ENCODE measurements at places on chromosomes 16 and 17.

DNA sequence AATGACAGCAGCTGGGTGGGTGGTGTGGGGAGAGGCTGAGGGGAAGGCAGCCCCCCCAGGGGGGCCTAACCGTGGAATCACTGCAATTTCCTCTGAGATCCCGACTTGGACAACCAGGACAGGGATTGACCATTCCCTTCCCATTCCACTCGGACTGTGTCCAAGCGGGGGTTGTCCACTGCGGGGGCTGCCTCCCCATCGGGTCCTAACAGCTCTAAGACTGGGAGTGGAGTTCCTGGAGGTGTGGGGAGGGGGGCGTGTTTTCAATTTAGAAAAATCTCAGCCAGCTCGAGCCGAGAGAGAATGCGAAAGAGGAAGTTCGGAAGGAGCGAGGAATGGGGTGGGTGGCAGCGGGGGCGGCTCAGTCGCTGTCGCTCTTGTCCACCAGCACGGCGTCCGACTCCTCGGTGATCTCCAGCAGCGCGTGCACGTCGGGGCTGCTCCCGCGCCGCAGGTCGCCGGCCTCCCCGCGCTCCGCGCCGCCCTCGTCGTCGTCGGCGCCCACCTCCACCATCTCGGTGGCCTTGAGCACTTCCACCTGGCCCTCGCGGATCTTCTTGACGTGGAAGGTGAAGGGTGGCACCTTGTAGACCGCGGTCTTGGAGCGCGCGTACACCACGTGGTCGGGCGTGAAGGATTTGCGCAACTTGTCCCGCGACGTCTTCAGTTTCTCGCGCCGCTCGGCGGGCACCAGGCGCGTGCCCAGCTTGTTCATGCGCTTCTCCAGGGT lies 16.2 kb upstream of the STAT3 start:
- no peak for DNase-seq

- no peak for DNase-seq
These were observed 22.9 kb downstream of the NUP88 start for GRCh38 chr17:5396612-5397011.

- no peak for DNase-seq
These were observed 23.4 kb downstream of the WWOX start for GRCh38 chr16:78122774-78123315.

- DNase-seq: peak; percentile 17
These were observed 53.1 kb downstream of the CFDP1 start for GRCh38 chr16:75379911-75380847.

- no peak for DNase-seq
These were observed 79.8 kb upstream of the TMEM132E start for GRCh38 chr17:34499576-34499975.

- no peak for DNase-seq
These were observed 5.3 kb upstream of the COL1A1 start for GRCh38 chr17:50206604-50207293.

- DNase-seq: no peak
These were observed 34.1 kb upstream of the CPPED1 start for GRCh38 chr16:12837756-12838155.

- DNase-seq: no peak
These were observed 25.4 kb downstream of the PELP1 start for GRCh38 chr17:4678448-4679026.

- DNase-seq: no peak
These were observed 129.9 kb downstream of the RAP1GAP2 start for GRCh38 chr17:2926019-2926650.

- DNase-seq: no peak
These were observed 3.8 kb downstream of the IL21R start for GRCh38 chr16:27405546-27406451.

DNA sequence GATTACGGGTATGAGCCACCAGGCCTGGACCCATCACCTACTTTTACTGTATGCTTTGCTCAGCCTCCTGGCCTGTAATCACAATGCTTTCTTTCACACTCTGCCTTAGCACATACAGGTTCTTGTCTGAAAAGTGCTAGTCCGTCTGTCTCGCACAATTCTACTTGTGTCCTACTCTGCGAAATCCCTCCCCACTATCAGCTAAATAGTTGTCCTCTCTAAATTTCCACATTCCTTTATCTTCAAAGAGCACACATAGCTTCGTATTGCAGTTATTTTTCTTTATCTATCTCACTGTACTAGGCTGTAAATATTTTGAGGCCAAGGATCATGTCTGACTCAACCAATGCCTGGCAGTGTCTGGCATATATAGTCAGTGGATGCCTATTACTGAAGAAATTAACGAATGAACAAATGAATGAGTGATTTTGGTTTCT lies 38.5 kb upstream of the ETV4 start:
- DNase-seq: no peak

DNA sequence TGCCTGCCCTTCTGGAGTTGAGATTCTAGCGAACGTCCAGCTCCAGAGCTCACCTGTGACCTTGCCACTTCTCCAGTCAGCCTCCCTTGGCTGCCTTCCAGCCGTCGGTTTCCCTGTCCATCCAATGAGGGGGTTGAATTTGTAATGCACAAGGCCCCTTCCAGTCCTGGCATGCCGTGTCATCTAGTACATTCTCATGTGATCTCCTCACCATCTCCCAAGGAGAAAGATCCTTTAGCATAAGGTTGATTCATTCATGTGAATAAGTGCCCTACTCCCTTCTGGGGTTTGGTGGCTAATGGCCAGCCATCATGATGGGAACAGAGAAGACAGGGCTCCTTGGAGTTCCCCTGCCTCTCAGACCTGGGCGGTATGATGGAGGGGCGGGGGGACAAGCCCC lies 18.9 kb upstream of the ABCC3 start:
- no peak for DNase-seq

DNA sequence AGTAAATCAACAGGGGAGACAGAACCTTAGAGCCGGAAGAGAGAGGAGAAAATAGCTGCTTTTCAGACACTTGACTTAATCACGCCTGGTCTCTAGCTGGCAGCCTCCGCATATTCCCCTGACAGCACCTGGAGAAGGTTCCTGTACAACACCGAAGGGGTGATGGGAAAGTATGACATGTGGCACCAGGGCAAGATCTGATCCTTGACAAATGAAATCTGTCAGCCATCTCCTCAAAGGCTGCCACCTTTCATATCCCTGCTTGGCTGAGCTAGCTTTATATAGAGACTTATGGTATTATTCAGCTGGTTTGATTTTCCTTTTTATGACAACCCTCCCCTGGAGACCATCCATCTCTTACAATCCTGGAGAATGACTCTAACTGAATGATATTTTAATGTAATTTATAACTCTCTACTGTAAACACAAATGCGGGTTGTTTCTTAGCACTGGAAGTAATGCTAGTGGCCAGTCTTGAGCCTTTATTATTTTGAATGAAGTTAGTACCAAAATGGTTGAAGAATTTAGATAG lies 1205.3 kb upstream of the CDH8 start:
- no peak for DNase-seq

GRCh38 chr17:62995377-62995885 lies 29.4 kb downstream of the TANC2 start:
- DNase-seq: no peak

- DNase-seq: no peak
These were observed 4.1 kb downstream of the BAIAP2 start for GRCh38 chr17:81039096-81039495.

DNA sequence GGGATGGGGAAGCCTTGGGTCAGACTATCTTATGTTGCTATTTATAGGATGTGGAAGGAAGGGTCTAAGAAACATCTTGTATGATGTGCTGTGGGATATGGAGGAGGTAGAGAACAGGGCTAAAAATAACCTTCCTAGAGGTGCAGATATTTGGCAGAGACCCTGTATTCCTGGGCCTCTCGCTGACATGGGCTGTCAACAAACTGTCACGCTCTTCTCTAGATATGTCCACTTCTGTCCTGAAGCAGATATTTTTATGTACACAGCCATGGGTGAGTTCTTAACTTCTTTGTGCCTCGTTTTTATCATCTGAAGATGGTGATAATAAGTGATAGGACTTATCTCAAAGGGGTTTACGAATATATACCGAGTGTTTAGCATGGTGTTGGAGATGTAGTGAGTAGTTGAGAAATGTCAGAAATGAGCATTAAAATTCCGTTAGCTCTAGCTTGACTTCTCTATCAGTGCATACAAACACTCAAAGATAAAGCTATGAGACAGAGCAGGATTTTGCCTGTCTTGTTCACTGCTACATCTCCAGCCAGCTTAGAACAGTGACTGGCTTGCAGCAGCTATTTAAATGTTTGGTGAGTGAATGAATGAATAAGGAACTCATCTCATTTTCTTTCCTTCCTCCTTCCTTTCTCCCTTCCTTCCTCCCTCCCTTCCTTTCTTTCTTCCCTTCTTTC lies 2.9 kb upstream of the AQP8 start:
- DNase-seq: no peak
